ENCODE measurements at places on chromosomes 12 and 14. TPM values are rescaled to one million over a fixed set of nuclear protein-coding genes. Genes with fewer than 3 reads are reported as not detected.

DNA sequence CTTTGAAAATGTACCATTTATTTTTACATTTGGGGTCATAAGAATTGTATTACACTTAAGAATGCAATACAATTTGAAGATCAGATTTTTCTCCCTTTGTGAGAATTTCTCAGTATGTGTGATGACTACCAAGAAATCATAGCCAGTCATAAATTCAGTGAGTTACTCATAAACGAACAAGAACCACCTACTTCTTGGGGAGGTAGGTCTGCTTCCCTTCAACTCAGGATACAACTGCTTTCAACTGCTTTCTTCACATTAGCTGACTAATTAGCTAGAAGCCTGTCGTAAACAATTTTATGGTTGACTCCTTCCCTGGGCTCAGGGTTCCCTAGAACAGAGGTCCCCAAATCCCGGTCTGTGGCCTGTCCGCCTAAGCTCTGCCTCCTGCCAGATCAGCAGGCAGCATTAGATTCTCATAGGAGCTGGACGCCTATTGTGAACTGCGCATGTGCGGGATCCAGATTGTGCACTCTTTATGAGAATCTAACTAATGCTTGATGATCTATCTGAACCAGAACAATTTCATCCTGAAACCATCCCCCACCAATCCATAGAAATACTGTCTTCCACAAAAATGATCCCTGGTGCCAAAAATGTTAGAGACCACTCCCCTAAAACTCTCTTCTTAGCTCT lies 3.7 kb downstream of the ANG start:
- DNase-seq = no peak

- peak; percentile 44 for DNase-seq
Observed at GRCh38 chr12:110224379-110225304, 56.4 kb upstream of the ATP2A2 start.

GRCh38 chr14:81440041-81440440 lies 39.9 kb upstream of the STON2 start:
- no peak for DNase-seq

DNA sequence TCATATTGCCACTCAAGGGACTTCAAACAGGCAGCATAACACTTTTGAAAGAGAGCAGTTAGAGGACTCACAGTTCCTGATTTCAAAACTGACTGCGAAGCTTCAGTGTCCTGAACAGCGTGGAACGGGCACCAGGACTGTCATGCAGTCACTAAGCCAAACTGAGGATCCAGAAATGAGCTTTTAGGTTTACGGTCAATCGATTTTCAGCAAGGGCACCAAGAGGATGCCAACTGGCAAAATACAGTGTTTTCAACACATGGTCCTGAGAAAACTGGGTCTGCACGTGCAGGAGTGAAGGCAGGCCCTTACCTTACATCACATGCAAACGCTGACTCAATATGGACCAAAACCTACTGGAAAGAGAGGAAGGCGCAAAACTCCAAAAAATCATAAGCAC lies 15.6 kb downstream of the BRF1 start:
- no peak for DNase-seq

DNA sequence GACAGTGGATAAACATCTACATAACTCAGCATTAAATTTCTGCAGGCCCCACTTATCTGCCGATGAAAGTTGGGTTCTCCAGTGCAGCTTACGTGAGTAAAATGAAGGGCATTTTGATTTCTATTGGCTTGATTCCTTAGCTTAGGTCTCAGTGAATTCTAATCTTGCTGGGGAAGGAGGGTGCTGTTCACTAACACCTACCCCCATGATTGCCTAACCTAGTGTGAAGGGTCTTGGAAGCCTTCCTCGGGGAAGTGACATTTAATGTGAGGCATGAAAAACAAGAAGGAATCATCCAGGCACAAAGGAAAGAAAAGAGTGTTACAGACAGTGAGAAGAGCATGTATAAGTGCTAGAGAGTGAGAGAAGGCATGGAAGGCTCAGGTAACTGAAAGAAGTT lies 81.0 kb downstream of the DAAM1 start:
- DNase-seq = no peak

DNA sequence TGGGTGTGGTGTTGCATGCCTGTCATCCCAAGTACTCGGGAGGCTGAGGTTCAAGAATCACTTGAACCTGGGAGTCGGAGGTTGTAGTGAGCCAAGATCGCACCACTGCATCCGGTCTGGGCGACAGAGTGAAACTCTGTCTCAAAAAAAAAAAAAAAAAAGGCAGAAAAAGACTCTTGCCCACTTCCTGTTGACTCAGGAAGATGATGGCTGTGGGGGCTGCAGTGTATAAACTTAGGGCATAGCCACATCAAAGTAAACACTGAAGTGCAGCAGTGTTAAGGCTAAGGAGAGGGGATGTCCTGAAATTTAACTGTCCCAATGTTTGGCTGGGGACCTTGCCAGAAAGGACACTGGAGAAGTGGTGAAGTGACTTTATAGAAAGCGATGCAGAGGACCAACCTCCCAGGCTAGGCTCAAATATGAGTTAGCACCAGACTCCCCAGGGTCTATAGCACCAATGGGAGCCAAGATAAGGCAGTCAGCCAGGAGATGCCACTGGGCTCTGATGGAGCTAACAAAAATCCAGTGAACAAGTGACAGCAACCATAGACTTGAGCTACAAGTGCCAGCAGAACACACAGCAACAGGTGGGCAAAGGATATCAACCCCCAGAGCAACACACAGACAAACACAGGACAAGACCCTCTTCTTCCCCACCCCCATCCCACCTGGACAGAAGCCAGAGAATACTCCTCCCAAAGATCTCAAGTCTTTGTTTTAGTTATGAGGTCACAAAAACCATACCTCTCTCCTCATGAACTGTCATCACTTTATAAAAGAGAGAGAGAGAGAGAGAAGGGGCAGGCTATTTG lies 28.0 kb downstream of the NELL2 start:
- DNase-seq = no peak

DNA sequence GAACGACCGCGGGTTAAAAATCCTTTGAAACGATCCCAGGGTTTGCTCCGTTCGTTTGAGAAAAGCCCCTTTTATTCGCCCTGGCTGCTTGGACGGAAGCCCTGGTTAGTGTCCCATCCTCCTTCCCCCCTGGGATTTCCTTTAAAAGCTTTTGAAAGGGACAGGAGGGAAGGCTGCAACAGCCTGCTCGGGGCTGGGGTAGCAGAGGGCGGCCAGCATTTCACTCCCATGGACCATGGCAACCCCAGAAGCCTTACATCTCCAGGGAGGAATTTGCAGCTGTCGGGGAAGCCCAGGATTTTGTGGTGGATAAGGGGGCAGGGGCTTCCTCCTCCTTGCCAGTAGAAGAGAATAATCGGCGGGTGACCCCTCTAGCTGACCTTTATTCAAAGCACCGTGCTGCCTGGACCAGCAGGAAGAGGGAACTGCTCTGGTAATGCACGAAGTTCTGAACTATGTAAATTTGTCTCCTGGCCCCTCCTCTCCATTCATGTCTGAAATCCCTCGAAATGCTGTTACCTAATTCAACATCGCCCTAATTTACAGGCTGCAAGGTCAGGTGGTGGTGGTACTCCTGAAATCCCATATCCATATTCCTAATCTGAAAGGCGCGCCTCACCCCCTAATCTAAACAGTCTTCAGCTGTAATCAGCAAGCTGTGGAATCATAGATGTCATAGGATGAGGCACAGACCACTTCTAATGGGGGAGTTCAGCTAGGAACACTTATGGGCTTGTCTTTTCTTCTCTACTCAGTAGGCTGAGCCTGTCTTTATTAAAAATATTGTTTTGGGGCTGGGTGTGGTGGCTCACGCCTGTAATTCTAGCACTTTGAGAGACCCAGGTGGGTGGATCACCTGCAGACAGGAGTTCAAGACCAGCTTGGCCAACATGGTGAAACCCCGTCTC lies 1.0 kb upstream of the CLIP1 start:
- peak; percentile 69 for DNase-seq

GRCh38 chr12:22535478-22535877 lies 8.9 kb downstream of the C2CD5 start:
- no peak for DNase-seq

Gene CLEC6A
- not detected for total RNA-seq

Gene SMOC1
- total RNA-seq = 1.0 TPM

Gene MGAT4C
- 4.3 TPM for total RNA-seq

Gene IFNG-AS1
- not detected for total RNA-seq

Gene NELL2
- total RNA-seq = 99.5 TPM

Data from GM23338 (cell line).